CMK (cell line): ENCODE measurements at places on chromosomes 2 and 18.

DNA sequence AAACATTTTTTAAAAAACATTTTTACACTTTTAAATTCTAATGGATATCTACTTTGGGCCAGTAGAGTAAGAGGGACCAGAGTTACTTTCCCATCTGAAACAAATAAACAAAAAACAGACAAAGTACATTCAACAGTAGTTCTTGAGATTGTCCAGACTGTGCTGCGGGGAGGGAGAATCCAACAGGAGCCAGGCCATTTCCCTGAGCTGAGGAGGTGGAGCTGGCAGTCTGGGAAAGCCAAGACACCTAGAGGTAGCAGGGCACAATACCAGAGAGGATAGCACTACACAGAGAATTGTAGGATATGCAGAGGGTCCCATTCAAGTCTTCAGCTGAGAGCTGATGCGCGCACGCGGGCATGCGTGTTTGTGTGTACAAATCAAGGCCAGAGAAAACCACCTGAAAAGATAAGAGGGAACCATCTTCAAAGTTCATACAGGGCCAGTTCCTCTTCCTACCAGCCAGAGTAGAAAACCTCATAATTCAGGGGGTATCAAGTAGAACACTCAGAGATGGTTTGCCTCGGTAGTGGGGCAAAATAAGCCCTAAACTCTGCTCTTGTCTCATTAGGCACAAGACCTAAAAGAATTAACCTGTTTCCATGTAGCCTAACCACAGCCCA, 44.0 kb downstream of the PTRHD1 start:
- DNase-seq, result no peak

DNA sequence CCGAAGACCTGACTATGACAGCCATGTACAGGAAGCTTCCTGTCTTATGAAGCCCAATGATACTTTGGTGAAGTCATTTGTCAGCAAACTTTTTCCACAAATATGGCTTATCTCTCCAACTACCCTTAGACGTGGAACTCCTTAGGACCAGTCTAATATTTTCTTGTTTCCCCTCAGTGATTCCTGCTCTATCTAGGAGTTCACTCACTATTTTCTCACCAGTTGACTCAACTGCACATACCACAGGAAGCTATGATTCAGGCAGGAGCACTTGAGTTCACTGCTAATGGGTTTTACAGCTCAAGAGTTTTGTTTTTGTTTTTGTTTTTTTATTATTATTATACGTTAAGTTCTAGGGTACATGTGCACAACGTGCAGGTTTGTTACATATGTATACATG, 109.3 kb downstream of the ANTXR1 start:
- DNase-seq, result no peak

- DNase-seq, result no peak
Observed at GRCh38 chr2:71532327-71532726, 79.0 kb downstream of the DYSF start.

DNA sequence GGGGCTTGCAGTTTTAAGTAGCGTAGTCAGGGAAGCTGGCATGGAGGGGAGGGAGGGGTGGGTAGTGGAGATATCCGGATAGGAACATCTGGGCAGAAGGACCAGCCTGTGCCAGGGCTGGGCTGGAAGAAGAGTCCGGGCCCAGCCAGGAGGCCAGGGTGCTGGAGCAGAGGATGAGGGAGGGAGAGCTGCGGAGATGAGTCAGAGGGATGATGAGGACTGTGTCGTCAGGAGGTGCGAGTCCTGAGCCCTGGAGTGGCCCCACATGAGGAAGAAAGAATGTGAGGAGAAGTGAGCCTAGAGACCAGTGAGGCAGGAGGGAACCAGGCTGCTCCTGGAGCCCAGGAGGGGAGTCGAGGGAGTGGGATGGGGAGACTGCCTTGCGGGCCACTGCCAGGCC, 82.4 kb downstream of the CTIF start:
- no peak for DNase-seq

DNA sequence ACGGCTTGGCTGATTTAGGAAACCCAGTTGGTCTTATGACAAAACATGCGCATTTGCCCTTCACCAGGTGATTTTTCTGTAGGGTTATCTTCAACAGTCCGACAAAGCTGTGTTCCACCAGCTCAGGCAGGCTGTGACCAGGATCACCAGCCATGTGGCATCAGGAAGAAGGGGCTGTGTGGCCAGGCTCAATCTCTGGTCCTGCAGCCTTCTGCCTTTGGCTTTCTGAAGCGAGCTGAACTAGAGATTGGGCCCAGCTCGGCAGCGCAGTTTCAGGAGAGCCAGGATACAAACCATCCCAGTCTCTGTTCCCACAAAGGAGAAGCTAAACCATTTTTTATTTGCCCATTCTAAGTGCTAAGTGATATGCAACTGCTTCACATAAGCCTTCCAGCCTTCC, 282.3 kb downstream of the SOX11 start:
- DNase-seq, result no peak

- no peak for DNase-seq
Observed at GRCh38 chr2:54803783-54804751, 80.6 kb downstream of the EML6 start.

DNA sequence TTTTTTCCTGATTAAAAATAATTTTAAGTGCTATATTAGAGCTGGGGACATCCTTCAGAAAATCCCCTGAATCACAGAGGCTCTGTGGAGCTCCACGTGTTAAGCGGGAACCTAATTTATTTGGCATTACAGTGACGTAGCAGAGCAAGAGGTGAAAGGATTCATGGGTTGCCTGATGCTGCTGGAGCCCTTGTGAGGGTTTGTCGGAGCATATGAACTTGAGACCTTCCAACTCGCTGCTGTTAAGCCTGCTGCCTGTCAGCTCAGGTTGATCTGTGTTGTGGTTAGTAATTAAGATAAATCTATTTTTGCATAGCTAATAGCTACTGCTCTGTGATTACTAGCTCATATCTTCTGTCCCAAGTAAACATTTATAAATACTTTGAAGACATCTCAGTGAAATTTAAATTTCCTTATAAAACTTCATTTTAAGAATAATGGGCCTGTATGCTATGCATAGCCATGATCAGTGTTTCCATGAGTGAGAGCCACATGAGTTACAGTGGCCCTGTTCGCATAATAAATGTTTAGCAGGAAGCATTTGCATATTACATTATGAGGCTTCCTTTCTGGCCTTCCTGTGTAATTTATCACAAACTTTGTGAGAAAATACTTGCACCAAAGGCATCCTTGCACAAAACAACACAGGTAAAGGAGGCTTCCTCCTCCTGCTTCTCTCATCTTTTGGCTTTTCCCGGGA, 438.9 kb downstream of the PTPRM start:
- DNase-seq, result no peak
